Stimulated activated CD4-positive, alpha-beta T cell treated with anti-CD3 and anti-CD28 coated beads, Interleukin-4, amount 100 ng/mL, for 24 hours (primary cell): ENCODE measurements at places on chromosomes 6 and 20.

GRCh38 chr20:62583424-62583920 is 58.8 kb upstream of the SLCO4A1 start:
- DNase-seq = no peak

- DNase-seq = no peak
These were observed 180.0 kb upstream of the UST start for GRCh38 chr6:148566664-148567350.

DNA sequence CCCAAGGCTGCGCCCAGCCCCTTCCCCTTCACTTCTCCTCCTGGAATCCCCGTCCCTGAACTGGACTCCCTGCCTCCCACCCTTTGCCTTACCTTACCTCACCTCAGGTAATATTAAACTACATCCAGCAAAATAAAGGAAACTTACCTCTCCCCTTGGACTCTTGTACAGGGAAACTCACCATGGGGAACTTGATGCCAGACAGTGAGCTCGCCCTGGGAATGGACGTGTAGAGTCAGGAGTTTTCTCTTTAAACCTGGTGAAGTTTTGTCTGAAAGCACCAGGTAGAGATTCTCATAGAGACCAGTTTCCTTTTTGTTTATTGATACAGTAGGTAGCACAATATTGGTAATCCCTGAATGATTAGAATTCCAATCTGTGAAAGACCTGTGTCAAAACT is 544 bp upstream of the HLA-C start:
- DNase-seq = no peak

DNA sequence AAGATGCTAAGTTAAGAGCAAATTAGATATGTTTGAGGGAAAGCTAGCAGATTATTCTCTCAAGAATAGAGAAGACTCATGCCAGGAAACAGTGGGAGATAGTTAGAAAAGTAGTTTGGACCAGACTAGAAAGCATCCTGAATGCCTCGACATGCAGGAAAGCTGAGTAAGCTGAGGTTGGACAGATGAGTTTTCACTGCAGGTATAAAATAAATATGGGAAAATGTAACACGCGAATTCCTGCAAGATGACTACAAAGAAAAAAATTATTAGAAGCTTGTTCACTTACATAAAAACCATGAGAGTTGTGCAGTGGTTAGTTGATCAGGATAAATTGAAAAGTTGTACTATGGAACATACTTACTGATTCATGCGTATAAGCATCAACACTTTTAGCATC is 484.2 kb upstream of the MANEA start:
- no peak for DNase-seq

GRCh38 chr6:11379805-11380204 is 147.3 kb upstream of the NEDD9 start:
- no peak for DNase-seq

GRCh38 chr6:83151114-83151513 is 42.0 kb downstream of the PGM3 start:
- DNase-seq = no peak

DNA sequence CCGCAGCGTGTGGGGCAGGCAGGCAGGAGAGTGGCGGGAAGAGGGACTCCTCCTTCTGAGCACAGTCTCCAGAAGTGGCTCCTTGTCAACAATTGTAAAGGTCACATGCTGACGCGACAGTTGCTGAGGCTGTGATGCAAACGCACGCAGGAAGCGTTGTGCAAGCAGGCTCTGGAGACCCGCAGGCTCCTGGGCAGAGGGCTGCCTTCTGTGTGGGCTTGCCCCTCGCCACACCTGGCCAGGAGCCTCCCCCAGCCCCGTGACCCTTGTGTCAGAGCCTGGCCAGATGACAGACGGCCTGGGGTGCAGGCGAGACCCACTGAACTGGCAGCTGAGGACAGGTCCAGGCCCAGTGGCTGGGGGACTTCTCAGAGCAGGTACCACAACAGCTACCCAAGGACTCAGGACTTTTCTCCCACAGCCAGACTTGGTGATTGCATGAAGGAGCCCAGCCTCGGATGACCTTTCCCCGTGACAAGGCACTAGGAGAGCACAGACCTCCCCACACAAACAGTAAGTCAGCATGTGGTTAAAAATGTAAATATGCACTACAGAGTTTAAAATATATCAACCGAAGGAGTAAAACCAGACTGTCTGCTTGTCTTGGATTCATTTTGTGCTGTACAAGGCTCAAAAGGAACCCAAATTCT is 222.1 kb upstream of the RREB1 start:
- no peak for DNase-seq

- no peak for DNase-seq
These were observed 212.3 kb upstream of the HEY2 start for GRCh38 chr6:125537090-125537489.

- DNase-seq = no peak
These were observed 608.0 kb downstream of the COL12A1 start for GRCh38 chr6:74597840-74598239.

- DNase-seq = no peak
These were observed 19.0 kb upstream of the DCDC2 start for GRCh38 chr6:24376871-24377270.

- no peak for DNase-seq
These were observed 150.1 kb downstream of the COL9A1 start for GRCh38 chr6:70152786-70153185.

DNA sequence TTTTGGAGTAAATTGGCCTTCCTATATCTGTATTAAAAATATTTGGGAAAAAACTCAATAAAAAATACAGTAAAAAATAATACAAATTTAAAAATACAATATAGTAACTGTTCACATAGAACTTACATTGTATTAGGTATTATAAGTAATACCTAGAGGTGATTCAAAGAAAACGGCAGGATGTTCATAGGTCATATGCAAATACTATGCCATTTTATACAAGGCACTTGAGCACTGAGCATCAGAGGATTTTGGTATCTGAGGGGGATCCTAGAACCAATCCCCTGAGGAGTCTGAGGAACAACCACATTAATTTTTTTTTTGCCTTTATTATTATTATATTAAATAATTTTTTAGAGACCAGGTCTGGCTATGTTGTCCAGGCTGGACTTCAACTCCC is 41.7 kb downstream of the RNGTT start:
- DNase-seq = no peak

DNA sequence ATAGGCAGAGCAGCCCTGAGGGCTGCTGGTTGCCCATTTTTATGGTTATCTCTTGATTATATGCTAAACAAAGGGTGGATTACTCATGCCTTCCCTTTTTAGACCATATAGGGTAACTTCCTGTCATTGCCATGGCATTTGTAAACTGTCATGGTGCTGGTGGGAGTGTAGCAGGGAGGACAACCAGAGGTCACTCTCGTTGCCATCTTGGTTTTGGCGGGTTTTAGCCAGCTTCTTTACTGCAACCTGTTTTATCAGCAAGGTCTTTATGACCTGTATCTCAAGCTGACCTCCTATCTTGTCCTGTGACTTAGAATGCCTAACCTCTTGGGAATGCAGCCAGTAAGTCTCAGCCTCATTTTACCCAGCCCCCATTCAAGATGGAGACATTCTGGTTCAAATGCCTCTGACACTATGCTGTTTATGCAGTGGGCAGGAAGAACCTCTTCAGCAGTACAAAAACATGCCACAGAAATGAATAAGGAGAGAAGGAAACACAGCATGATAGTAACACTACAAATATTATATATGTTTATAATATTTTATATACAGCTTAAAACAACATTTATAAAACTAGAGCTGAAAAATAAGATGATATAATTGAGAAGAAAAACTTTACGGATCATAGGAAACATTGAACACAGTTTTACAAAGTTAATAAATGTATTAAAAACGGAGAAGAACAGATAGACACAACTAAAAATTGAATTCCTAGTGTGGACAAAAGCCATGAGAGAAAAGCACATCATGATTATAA is 58.9 kb upstream of the SAMD5 start:
- no peak for DNase-seq

DNA sequence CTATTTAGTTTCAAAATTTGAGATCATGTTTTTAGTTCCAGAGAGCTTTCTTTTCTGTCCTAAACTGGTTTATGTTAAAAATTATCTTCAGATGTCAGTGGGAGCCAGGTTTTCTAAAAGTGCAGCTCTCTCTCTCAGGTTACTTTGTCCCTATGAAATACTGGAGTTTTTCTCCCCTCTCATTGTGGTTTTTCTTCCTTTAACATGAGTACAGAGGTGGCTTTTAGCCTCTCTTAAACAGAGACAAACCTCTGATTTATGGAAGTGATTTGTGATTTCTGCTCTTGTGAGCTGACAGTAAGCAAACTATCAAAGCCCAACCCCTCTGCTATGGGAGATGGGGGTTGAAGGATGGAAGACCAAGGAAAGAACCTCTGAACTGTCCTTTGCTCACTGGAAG is 85.7 kb downstream of the LIN28B start:
- no peak for DNase-seq

DNA sequence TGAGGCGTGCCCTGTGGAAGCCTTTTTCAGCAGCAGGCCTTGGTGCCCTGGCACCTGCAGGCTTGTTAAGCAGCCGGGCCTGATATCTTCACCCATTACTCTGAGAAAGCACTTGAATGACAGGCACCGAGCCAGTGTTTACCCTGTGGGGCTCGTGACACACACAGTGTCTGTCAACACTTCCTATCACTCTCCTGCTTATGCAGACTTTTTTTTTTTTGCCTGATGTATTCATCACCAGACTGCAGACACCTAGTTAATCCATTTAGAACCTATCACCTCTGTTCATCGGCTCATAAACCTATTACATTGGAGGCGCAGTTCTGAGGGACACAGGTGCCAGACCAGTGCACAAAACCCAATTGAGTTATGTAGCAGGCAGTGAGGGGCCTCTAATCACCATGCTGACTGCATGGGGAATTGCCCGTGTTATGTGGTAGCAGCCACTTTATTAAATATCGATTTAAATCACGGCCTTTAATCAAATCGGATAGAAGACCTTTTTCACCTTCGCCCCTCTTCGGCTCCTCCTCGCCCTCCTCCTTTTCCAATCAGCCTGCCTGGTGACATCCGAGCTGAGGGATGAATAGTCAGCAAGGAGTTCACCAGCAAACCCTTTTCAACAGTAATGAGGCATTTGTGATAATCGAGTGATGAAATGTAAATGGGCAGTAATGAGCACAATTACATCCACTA is 962.9 kb upstream of the SLC35B3 start:
- no peak for DNase-seq

- no peak for DNase-seq
These were observed 6.6 kb downstream of the SLC2A4RG start for GRCh38 chr20:63745961-63746731.

DNA sequence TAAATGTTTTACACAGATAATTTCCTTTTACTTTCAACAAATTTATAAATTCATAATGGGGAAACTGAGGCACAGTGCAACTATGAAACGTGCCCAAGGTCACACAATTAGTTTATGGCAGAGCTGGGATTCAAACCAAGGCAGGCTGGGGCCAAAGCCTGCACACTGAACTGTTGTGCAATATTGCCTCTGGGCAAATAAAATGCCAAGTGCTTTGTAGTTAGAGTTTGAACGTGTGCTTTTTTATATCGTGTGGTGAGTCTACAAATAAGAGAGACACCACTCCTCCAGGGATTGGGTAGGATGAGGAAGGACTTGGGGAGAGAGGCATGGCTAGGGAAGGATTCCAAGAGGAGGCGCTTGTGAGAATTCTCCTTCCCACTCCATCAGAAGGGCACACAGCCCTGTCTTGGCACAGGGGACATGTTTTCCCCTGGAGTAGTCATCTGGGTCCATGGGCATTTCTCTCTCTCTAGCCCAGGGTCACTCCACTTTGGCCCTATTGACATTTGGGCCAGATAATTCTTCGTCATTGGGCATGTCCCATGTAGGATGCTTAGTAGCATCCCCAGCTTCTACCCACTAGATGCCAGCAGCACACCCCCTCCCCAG is 2.8 kb upstream of the CDH22 start:
- DNase-seq = no peak

- DNase-seq = no peak
These were observed 18.7 kb downstream of the ZNF451 start for GRCh38 chr6:57108691-57109090.

GRCh38 chr6:48775157-48775556 is 664.2 kb upstream of the PTCHD4 start:
- no peak for DNase-seq

- DNase-seq = no peak
These were observed 663.5 kb downstream of the EPM2A start for GRCh38 chr6:145071836-145072235.

DNA sequence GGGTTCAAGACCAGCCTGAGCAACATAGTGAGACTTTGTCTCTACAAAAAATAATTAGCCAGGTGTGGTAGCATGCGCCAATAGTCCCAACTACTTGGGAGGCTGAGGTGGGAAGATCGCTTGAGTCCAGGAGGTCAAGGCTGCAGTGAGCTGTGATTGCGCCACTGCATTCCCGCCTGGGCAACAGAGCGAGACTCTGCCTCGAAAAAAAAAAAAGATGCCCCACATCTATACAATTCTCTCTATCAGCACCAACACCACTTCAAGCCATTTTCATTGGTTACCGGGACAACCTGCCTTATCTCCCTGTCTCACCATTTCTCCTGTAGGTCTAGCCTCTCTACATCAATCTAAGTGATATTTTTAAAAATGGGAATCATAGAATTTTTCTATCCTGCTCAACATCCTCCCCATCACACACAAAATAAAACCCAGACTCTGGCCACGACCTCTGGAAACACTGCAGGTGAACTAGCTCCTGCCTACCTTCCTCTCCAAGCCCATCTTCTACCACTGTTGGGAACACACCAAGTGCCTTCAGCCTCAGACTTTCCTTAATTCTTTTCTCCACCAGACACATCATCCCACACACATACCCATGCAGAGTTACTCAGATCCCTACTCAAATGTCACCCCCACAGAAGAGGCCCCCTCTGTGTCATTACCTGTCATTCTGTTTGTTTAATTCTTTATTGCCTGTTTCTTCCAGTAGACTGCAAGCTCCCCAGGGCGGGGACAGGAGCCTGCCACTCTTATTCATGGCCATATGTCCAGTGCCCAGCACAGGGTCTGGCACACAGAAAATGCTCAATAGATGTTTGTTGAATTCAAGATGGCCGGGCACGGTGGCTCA is 9.6 kb upstream of the PLTP start:
- DNase-seq = no peak

DNA sequence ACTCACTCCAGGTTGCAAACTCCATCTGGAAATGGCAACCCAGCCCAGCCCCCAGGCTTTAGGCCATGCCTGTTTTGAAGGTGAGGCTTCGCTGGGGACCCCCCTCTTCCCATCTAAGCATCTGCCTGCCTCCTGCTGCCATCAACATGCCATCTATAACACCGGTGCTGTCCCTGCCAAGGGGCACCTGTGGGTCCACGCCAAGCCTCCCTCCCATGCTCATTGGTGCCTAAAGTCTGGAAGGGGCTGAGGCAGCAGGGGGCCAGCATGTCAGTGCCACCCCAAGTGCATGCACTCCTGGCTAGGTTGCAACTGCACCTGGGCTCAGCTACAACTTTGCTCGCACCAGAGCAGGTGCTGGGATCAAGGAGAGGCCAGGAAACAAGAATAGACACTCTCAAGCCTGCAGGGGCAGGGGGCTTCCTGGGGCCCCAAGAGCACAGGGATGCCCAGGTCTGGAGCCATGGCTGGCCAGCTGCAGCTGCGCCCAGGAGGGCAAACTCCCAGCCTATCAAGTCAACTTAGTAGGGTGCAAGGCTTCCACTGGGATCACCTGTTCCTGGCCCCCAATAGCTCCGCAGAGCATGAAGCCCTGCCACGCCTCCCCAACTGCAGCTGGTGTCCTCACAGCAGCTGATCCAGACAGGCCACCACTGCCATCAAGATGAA is 151.3 kb upstream of the HSF2 start:
- DNase-seq = no peak

GRCh38 chr20:5168651-5169396 is 42.0 kb downstream of the CDS2 start:
- no peak for DNase-seq
